Stimulated activated CD4-positive, alpha-beta T cell treated with anti-CD3 and anti-CD28 coated beads, Interleukin-1b, Interleukin-23, amount 100 ng/mL, for 24 hours (primary cell): ENCODE measurements at places on chromosomes 11 and 22.

DNA sequence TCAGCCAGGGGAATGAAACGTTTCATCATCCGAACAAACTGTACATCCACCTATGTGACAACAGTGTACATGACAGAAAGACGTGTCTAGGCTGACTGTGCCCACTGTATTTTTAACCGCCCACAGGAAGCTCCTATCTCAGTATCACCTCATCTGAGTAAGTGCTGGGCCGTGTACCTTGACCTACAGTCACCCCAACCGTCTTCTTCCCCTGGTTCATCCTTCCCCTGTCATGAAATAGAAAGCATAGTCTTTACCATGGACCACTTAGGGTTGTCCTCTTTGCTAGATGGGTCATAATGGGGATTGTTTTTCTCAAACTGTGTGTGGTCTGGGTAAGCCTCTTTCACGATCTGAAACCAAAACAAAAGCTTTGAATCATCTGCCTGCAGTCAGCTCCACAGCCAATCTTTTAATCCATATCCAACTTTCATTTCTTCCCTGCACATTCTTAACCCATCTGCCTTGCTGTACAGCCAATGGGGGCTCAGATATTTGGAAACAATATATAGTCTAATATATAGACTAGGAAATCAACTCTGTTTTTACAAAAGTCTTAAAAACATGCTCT lies 4.2 kb downstream of the THYN1 start:
- no peak for DNase-seq

DNA sequence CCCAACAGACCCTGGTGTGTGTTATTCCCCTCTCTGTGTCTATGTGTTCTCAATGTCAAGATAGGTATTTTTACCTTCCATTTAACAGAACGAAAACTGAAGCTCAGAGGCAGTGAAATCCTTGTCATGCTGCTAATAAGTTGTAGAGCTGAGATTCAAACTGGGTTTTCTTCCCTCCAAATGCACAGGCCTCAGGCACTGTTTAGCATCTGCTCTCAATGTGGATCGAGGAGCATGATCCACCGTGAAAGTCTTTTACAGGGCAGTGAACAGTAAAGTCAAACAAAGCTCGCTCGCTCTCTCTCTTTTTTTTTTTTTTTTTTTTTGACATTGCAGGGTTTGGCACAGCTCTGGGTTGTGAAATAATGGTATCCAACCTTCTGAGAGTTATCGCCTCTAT lies 401.0 kb upstream of the SYN3 start:
- no peak for DNase-seq

GRCh38 chr11:129252621-129253020 lies 60.5 kb upstream of the ARHGAP32 start:
- DNase-seq: no peak

DNA sequence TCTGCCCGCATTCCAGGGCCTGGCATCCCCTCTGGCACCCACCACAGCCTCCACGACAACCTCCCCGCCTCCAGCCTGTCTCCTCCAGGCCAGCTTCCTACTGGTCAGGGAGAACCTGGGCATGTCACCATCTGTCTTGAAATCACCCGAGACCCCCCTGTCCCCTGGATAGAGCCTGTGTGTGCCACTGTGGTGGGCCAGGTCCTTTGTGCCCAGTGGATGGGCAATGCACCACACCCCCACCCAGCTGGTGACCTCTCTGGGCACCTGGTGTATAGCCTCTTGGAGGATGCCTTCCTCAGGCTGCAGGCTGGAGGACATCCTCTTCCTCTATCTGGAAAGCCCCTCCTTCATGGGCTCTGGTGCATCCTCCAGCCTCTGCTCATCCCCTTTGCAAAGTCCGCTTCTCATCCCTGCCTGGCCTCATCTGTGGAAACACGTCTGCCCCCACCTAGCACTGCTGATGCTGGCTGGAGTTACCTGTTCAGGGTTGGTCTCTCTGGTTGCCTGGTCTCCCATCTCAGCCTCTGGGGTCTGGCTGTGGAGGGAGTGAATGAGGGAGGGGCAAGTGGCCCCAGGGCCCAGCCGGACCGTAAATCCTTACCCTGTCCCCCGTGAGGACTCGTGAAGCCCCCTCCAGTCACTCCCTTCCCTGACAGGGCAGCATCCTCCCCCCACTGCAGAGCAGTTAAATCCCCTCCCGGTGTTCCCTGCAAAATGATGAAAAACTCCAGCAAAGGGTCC lies 589.6 kb downstream of the TBC1D22A start:
- DNase-seq: no peak

GRCh38 chr11:72815110-72815618 lies 953 bp downstream of the ATG16L2 start:
- no peak for DNase-seq

DNA sequence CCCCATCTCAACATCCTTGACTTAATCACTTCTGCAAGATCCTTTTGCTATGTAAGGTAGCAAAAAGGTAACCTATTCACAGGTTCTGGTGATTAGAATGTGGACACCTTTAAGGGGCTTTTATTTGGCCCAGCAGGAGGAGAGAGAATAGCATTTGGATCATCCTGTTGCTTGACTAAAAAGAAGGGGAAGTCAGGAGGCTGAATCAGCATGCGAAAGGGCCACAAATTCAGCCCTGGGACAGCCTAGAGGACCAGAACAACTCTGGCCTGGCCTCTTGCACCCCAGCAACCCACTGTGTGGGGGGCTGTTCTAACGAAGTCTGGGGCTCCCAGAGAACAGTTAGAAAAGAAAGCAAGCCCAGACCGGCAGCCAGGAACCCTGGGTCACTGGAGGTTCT lies 3.2 kb upstream of the HMOX1 start:
- DNase-seq: no peak

DNA sequence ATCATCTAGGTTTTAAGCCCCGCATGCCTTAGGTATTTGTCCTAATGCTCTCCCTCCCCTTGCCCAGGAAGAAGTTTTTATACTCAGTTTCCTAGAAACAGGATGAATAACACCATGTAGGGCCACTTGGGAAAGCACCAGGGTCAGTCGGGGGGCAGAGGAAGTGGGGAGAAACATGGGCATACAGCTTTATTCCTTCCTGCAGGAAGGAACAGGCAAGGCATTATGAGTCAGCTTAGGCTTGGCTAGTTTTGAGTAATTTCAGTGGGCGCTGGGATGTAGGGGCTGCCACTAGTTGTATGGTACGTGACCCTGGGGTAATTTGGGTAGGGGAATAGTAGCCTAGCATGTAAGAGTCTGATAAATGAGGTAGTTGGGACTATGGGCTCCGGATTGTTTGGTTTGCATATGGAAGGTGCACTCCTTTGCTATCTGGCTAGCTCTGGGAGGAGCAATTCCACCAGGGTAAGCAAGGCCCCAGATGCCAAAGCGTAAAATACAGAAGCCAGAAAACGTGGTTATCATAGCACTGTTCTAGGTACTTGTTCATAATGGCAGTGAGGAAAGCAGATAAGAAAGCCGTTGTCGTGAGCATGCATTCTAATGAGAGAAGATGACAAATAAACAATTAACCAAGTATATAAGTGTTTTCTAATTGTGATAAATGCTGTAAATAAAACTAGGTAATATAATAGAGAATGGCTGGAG lies 24.8 kb downstream of the ACER3 start:
- DNase-seq: no peak

DNA sequence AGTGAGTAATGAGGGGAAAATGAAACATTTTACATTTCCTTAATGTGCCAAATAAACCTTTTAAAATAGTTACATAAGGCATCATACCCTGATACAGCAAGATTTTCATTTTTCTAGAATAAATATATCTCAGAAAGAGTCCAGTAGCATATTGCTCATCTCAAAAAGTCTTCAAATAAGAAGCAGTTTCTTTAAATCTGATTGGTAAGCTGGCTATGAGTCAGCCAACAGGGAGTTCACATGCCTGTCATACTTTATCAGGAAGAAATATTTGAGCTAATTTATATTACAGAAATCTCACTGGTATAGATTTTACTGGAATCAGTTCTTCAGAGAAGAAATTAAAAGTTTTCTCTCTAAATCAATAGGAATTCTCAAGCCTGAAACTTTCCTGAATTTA lies 258.1 kb downstream of the C11orf87 start:
- no peak for DNase-seq

DNA sequence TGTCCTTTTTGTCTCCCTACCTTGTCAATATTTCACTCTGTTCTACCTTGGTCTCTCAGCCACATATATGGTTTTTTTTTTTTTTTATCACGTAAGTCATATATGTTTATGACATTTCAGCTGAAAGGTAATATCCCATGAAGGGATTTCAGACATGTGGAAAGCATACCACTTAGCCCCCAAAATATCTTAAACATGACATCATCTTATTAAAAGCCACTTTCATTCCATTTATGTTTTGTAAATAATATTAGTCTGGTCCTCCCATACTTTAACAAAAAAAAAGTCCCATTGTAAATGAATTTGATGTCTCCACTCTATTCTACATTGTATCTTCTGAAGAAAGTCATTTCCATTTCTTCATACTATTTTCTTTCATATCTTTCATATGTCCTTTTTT lies 85.4 kb downstream of the CSTPP1 start:
- no peak for DNase-seq
